ENCODE measurements at places on chromosomes 3 and 15. TPM values are rescaled to one million over a fixed set of nuclear protein-coding genes. Genes with fewer than 3 reads are reported as not detected.

DNA sequence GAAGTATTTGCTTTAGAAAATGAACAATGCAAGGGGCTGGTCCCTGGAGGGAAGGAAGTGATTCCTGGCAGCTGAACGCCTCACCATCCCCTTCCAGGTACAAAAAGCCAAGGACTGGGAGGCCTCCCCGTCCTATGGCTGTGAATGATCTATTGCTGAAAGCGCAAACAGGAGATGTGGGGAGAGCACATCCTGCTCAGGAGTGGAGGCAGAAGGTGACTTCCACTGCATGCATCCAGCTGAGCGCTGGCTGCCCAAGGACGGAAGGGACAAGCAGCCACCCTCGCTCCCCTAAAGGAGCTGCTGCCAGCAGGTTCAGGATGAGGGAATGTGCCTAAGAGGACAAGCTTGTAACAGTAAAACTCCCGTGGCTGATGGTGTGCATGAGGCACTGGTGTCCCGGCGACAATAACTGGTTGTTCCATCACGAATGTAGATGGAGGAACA lies 41.4 kb downstream of the ABTB1 start:
- peaks cover 1% of the 10 kb centered on the region for H3K27me3 ChIP-seq
- no peaks in the 10 kb centered on the region for H3K4me1 ChIP-seq
- no peak for DNase-seq
- H3K36me3 ChIP-seq: no peaks in the 10 kb centered on the region
- no peak overlapping the region for H3K4me3 ChIP-seq
- no peak overlapping the region for H3K27ac ChIP-seq

- no peak overlapping the region for H3K27ac ChIP-seq
- H3K27me3 ChIP-seq: peaks cover 2% of the 10 kb centered on the region
- DNase-seq: no peak
- H3K4me1 ChIP-seq: peaks cover 29% of the 10 kb centered on the region
- H3K36me3 ChIP-seq: no peaks in the 10 kb centered on the region
These were observed 79.6 kb downstream of the TP63 start for GRCh38 chr3:189710620-189711402.

DNA sequence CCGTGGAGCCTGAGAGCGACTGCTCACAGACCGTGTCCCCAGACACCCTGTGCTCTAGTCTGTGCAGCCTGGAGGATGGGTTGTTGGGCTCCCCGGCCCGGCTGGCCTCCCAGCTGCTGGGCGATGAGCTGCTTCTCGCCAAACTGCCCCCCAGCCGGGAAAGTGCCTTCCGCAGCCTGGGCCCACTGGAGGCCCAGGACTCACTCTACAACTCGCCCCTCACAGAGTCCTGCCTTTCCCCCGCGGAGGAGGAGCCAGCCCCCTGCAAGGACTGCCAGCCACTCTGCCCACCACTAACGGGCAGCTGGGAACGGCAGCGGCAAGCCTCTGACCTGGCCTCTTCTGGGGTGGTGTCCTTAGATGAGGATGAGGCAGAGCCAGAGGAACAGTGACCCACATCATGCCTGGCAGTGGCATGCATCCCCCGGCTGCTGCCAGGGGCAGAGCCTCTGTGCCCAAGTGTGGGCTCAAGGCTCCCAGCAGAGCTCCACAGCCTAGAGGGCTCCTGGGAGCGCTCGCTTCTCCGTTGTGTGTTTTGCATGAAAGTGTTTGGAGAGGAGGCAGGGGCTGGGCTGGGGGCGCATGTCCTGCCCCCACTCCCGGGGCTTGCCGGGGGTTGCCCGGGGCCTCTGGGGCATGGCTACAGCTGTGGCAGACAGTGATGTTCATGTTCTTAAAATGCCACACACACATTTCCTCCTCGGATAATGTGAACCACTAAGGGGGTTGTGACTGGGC lies 7.3 kb downstream of the FAM131A start:
- H3K36me3 ChIP-seq: peaks cover 3% of the 10 kb centered on the region
- DNase-seq: no peak
- H3K4me3 ChIP-seq: no peak overlapping the region
- peaks cover 11% of the 10 kb centered on the region for H3K4me1 ChIP-seq
- H3K27ac ChIP-seq: no peak overlapping the region
- no peaks in the 10 kb centered on the region for H3K27me3 ChIP-seq

NANOGP8 gene
- total RNA-seq: not detected

PP2D1 gene
- total RNA-seq: not detected
